HCT116 (cell line): ENCODE measurements at places on chromosomes 6 and 20. TPM values are rescaled to one million over a fixed set of nuclear protein-coding genes. Genes with fewer than 3 reads are reported as not detected.
A peak's percentile ranks its signal among the peaks of the same experiment; 100 is the strongest.

DZANK1 gene
- total RNA-seq = 1.7 TPM

SIM1 gene
- not detected for total RNA-seq

ID1 gene
- total RNA-seq = 811 TPM

ZMYND8 gene
- 29.0 TPM for total RNA-seq

TNXB gene
- 8.5 TPM for total RNA-seq

RAET1L gene
- 1.5 TPM for total RNA-seq

MRAP2 gene
- total RNA-seq = 1.4 TPM

NINL gene
- total RNA-seq = 7.2 TPM

EFCAB8 gene
- 0.42 TPM for total RNA-seq

PABPC1L gene
- total RNA-seq = 127 TPM

LHFPL5 gene
- total RNA-seq = 0.71 TPM

TGM3 gene
- total RNA-seq = not detected

CCDC170 gene
- total RNA-seq = 0.12 TPM

DNA sequence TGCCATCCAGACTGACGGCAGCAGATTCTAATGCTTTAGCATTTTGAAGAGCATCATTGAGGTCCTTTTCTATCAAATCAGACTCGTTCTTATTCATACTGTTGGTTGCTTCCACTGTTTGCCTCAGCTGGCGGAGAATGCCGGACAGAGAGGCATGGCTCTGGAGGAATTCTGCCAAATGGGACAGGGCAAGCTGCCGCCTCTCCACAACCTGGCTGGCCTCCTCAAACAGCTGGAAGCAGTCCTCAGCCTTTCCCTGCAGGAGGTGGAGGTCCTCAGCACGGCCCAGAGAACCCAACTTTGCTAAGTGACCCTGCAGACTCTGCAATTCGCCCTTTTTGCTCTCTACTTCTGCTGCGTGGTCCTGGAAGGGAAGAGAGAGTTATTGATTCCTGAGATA lies 220.5 kb downstream of the SYNE1 start:
- no peak for DNase-seq

- DNase-seq = no peak
These were observed 76.8 kb upstream of the PIM1 start for GRCh38 chr6:37092923-37093727.

GRCh38 chr20:42051921-42052320 lies 433.7 kb upstream of the CHD6 start:
- no peak for DNase-seq

GRCh38 chr6:123879749-123880148 lies 76.1 kb downstream of the NKAIN2 start:
- no peak for DNase-seq

GRCh38 chr20:5621305-5621704 lies 128.9 kb upstream of the SHLD1 start:
- no peak for DNase-seq

GRCh38 chr6:17816921-17817611 lies 110.3 kb upstream of the NUP153 start:
- no peak for DNase-seq

DNA sequence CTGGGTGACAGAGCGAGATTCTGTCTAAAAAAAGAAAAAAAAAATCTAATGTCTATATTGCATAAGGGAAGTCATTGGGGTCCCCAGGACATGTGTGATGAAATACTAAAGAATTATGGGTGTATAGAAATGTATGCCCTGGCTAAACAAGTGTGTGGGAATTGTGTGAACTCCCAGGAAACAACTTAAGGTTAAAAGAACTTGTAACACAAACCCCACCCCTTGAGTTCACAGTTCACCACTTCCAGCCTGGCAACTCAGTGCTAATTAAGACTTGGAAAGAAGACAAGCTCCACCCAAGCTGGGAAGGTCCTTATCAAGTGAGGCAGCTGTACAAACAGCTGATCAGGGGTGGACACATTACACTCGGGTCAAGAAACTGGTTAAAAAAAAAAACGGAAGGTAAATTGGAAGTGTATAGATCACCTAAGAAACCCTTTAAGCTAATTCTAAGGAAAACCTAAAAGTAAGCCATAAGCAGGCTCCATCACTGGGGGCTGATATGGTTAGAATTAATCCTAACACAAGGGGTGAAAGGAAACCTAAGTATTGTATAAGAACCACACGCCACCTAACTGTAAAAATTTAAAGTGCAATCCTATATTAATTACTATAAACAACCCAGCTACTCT lies 25.2 kb downstream of the HLA-A start:
- DNase-seq = peak; percentile 60

GRCh38 chr6:75230484-75231325 lies 12.9 kb downstream of the COX7A2 start:
- peak; percentile 44 for DNase-seq

GRCh38 chr6:12266571-12266970 lies 23.6 kb upstream of the EDN1 start:
- DNase-seq = no peak

- DNase-seq = no peak
These were observed 1299.3 kb upstream of the GJE1 start for GRCh38 chr6:140833408-140833807.

- DNase-seq = no peak
These were observed 341.8 kb downstream of the CDKAL1 start for GRCh38 chr6:20876036-20876435.

- DNase-seq = no peak
These were observed 6.3 kb upstream of the TBC1D22B start for GRCh38 chr6:37251211-37251780.

- no peak for DNase-seq
These were observed 265.4 kb downstream of the CDH4 start for GRCh38 chr20:61517419-61517818.

- DNase-seq = no peak
These were observed 307.7 kb downstream of the MMUT start for GRCh38 chr6:49155316-49155715.

- DNase-seq = no peak
These were observed 41.4 kb upstream of the ARID1B start for GRCh38 chr6:156735751-156736150.

DNA sequence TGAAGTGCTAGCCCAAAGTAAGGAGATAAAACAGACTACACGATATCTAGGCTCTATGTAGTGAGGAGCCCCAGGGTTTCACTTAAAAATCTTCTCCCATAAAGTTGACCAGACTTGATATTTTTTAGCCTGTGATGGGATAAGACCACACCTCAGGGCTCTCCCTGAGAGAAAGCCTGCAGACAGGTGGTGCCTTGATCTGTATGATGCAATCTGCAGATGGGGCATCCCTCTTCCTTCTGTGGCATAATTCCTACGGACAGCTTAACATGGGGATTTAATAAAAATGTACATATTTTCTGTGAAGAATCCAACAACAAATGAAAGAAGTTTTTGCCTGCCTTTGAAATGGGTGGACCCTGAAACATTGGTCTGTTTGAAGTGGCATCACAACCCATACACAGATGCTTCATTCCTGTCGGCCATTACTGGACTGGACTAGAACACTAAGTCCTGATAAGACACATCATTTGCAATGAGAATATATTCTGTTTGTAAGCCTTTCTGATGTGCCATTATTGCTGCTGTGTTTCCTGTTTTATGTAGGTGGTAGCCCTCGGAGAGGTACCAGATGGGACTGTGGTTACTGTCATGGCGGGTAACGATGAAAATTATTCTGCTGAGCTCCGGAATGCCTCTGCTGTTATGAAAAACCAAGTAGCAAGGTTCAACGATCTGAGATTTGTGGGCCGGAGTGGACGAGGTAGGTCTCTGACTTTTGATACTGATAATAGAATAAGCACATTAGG lies 53.8 kb upstream of the SUPT3H start:
- DNase-seq = no peak

DNA sequence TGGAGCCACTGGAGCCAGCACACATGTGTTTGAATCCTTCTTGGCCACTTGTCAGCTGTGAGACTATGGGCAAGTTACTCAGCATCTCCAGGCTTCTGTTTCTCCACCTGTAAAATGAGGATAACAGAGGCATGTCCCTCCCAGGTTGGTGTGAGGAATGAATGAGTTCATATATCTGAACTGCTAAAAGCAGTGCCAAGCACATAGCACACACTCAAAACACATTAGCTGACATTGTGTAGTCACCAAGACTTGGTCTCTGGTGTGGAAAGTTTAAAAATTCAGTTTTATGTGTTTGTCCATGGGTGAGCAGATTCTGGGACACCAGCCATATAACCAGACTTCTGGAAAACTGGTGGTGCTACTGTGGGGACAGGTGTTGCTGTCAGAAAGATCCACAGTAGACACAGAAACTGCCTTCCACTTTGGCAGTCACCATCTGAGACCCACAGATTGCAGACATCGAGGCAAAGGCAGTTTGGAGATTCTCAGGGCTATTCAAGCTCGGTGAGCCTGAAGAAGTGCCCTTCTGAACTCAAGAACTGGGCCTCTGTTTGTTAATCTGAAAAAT lies 115.8 kb downstream of the MRPL14 start:
- no peak for DNase-seq

GRCh38 chr6:166168616-166169548 lies 1.2 kb upstream of the TBXT start:
- DNase-seq = no peak

DNA sequence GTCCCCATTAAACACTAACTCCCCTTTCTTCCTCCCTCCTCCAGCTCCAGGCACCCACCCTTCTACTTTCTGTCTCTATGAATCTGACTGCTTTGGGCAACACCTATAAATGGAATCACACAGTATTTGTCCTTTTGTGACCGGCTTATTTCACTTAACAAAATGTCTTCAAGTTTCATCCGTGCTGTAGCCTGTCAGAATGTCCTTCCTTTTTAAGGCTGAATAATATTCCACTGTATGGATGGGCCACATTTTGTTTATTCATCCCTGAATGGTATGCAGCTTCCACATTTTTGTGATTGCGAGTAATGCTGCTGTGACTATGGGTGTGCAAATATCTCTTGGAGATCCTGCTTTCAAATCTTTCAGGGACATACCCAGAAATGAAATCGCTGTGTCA lies 28.4 kb downstream of the BMP7 start:
- no peak for DNase-seq

GRCh38 chr6:141874930-141875602 lies 257.7 kb upstream of the GJE1 start:
- no peak for DNase-seq

DNA sequence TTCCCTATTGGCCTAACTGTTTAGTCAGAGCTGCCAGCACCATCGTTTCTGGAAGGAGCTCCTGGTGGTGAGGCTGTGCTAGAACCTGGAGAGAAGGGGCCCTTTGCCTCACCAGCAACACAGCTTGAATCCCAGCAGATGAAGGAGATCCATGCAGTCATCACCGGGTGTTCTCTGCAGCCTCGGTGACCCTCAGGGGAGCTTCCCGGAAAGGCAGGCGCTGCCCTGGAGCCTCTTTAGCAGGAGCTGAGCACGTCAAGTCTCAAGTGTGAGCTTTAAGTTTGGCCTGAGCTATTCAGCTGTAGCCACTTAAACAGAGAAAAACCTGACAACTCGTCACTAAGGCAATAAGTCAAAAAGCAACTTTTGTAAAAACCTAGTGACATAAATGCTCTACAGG lies 181.2 kb upstream of the FOXQ1 start:
- no peak for DNase-seq

GRCh38 chr20:55264703-55265239 lies 740.5 kb downstream of the CBLN4 start:
- no peak for DNase-seq

DNA sequence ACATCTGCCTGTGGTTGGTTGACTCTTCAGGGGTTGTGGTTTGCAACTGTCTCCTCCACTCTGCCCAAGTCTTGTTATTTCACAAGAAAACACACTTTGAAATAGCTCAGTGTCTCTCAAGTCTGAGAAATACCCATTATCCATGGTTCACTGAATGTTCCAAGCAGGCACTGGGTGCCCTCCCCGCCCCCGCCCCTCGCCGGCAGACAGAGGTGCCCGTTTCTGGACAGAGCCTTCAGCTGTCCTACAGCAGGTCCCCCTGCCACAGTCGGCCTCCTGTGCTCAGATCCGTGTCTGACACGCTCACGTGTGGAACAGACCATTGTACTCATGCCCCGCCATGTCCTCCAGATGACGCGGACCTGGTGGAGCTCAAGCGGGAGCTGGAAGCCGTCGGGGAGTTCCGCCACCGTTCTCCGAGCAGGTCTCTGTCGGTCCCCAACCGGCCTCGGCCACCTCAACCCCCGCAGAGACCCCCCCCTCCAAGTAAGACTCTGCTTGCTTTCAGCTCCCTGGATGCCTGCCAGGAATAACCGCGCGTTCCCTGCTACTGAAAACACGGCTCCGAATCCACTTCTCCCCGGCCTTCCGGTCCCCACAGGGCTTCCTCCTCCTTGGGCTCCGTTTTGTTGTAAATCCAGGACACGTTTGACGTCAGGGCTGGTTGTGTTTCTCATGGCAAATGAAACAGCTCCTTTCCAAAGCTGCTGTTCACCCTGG lies 81.4 kb downstream of the SERAC1 start:
- no peak for DNase-seq

DNA sequence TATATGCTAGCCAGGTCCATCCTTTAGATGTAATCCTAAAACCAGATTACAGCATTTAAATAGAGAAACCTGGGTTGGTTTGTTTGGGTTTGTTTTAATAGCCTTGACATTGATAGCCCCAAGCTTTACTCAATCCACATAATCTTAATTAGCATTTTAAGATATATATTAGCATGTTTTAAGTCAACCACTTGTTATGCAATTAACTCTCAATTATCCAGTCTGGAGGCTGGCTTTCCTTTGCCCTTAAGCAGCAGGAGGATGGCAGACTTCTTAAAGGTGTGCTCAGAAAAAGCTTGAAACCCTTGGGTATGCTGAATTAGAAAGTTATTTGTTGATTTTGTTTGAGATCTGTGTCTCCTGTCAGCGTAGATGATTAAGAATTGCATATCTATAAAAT lies 46.3 kb upstream of the SMIM28 start:
- DNase-seq = no peak

GRCh38 chr6:169752074-169752623 lies 727 bp downstream of the ERMARD start:
- DNase-seq = no peak

GRCh38 chr6:42512579-42512978 lies 51.2 kb upstream of the UBR2 start:
- no peak for DNase-seq

GRCh38 chr6:30810813-30811339 lies 66.5 kb upstream of the IER3 start:
- peak; percentile 91 for DNase-seq

DNA sequence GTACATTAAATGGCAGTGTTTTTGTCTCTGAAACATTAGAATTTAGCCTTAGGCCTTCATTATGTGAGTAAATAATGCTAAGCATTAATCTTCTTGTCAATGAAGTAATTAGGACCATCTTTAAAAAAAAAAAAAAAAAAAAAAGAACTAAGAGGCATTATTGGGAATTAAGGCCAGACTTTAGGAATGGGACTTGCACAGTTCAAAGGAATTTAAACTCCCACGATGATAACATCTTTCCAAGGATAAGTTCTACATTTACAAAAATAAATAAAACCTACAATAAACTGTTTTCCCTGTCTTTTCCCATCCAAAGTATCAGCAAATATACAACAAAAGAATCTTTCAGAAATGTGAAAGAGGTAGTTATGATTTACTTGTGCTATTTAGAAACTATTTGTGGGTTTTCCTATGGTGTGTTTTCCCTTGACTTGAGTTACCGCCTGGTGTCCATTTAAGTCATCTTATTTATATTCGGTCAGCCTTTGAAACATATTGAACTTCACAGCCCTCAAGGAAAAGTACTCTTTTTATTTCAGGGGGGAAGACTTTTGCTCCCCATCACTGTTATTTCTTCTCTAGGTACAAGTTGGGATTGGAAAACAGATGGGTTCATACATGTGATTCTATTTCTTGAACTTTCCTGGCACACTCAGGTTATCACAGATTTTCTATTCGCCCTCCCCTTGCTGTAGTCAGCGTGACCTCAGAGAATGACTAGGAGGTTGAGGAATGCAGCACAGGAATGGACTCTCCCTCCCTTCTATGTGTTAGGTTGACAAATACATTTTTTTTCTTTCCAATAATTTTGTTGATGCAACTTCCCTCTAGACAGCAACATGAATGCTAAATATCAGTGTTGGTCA lies 13.6 kb downstream of the STMND1 start:
- peak; percentile 34 for DNase-seq
